ENCODE measurements at places on chromosomes 2 and 18.

DNA sequence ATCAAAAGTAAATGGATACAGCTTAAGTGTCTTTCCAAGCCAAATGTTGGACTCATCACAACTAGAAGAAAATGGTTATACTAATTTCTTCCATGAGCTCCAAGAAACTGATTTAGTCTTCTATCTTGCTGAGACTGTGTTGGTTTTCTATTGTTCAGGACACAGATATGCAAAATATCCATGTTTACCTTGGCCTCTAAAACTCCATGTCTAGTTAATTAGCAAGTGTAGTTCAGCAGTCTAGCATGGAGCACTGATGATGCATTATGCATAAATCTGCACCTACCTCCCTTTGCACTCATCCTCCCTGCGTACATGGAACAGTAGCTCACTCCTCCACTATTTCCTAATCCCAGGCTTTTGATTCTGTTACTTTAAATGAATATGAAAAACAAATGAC lies 731.4 kb upstream of the CHAC2 start:
- DNase-seq, result no peak

DNA sequence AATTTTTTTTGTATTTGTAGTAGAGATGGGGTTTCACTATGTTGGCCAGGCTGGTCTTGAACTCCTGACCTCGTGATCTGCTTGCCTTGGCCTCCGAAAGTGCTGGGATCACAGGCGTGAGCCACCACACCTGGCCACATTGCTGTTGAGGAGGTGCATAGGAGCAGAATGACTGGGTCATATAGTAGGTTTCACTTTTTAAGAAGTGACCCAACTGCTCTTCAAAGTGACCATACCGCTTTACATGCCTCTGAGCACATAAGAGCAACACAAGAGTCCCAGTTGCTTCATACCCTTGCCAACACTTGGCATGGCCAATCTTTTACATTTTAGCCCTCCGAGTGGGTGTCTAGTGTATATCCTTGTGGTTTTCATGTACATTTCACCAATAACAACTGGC lies 28.9 kb downstream of the RRM2 start:
- no peak for DNase-seq

- DNase-seq, result no peak
Observed at GRCh38 chr2:125095826-125096225, 1070.7 kb downstream of the CNTNAP5 start.

DNA sequence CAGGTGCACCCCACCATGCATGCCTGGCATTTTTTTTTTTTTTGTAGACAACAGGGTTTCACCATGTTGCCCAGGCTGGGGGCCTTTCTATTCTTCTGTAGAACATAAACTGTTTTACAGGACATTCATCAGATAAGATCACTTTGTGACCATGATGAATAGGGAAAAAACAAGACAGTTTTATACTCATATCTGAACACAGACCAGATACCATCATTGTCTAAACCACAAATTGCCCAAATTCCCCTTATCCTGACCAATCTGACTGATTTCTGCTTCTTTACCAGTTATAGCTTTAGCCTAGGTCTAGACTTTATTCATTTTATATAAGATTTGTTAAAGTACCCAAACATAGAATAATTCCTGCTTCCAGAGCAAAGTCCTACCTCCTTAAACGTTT lies 1699.3 kb upstream of the TMEFF2 start:
- no peak for DNase-seq

GRCh38 chr2:887639-888038 lies 63.0 kb upstream of the SNTG2 start:
- no peak for DNase-seq
